ENCODE measurements at places on chromosomes 11 and 22. TPM values are rescaled to one million over a fixed set of nuclear protein-coding genes. Genes with fewer than 3 reads are reported as not detected.

FJX1 gene
- 6.3 TPM for total RNA-seq

KCNA4 gene
- total RNA-seq: under 0.01 TPM

OR8H2 gene
- not detected for total RNA-seq

MUC2 gene
- total RNA-seq: not detected

PHF21B gene
- 1.0 TPM for total RNA-seq

LARGE2 gene
- not detected for total RNA-seq

GAL3ST3 gene
- total RNA-seq: under 0.01 TPM

SPTBN2 gene
- total RNA-seq: 11.5 TPM

KRTAP5-10 gene
- not detected for total RNA-seq

TENM4 gene
- total RNA-seq: 18.3 TPM

MPZL3 gene
- total RNA-seq: 1.0 TPM

TP53AIP1 gene
- total RNA-seq: not detected

NADSYN1 gene
- 27.7 TPM for total RNA-seq

PANX2 gene
- total RNA-seq: not detected

GVQW3 gene
- total RNA-seq: 5.7 TPM

RPS6KA4 gene
- 13.6 TPM for total RNA-seq

SPINDOC gene
- 6.8 TPM for total RNA-seq

GLB1L3 gene
- not detected for total RNA-seq

ARRB1 gene
- 30.3 TPM for total RNA-seq

OR8K3 gene
- total RNA-seq: not detected

OR5T1 gene
- total RNA-seq: not detected

DNAJC24 gene
- total RNA-seq: 11.5 TPM

YAP1 gene
- 49.6 TPM for total RNA-seq
